ENCODE measurements at places on chromosomes 12 and 14. TPM values are rescaled to one million over a fixed set of nuclear protein-coding genes. Genes with fewer than 3 reads are reported as not detected.

IAPP gene
- total RNA-seq: 0.09 TPM

- DNase-seq: no peak
- H3K36me3 ChIP-seq: no peaks in the 10 kb centered on the region
- no peak overlapping the region for H3K4me3 ChIP-seq
- H3K4me1 ChIP-seq: peaks cover 16% of the 10 kb centered on the region
- no peak overlapping the region for H3K27ac ChIP-seq
Observed at GRCh38 chr12:24379433-24379832, 430.0 kb upstream of the SOX5 start.

DNA sequence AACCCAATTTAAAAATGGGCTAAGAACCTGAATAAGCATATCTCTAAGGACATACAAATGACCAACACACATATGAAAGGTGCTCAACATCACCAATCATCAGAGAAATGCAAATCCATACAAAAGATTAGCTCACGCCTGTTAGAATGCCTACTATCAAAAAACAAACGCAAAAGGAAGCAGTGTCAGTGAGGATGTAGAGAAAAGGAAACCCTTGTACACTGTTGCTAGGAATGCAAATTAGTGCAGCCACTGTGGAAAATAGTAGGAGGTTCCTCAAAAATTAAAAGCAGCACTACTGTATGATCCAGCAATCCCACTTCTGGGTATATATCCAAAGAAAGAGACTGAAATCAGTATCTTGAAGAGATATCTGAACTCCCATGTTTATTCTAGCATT, 133.0 kb downstream of the CPNE8 start:
- no peaks in the 10 kb centered on the region for H3K4me1 ChIP-seq
- no peak overlapping the region for H3K4me3 ChIP-seq
- no peak overlapping the region for H3K27ac ChIP-seq
- H3K36me3 ChIP-seq: no peaks in the 10 kb centered on the region

GRCh38 chr12:80472911-80473500, 29.0 kb downstream of the PTPRQ start:
- DNase-seq: peak; percentile 81
- no peaks in the 10 kb centered on the region for H3K36me3 ChIP-seq
- H3K4me1 ChIP-seq: peaks cover 4% of the 10 kb centered on the region

DNA sequence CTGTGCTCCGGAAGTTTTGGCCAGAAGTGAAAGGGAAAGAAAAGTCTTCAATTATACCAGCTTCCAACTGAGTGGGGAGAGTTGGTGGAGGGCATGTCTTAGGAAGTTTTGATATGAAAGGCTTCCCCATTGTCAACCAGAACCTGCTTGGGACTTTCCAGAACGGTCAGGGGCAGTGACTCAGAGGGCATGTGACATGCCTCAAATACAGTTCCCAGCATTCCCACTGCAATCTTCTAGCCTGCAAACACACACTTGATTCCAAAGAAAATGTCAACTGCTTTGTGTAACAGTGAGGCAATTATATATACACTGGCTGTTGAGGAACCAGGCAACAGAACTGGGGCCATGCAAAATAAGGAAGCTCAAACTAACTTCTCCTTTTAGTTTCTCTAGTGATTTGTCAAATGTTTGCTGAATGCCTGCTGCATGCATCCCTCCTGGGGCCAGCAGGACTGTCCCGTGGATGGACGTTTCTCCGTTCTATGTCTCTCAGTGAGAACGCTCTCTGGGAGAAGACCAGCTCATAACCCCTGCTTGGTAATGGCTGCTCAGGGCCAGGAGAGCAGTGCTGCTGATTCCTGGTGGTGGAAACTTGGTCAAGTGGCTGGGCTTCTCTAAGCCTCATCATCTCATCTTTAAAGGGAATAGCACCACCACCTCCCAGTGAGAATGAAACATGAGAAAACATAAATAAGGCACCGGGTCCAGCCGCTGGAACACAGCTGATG, 18.3 kb downstream of the SLC25A47 start:
- H3K27me3 ChIP-seq: no peaks in the 10 kb centered on the region
- DNase-seq: no peak
- H3K27ac ChIP-seq: no peak overlapping the region
- H3K36me3 ChIP-seq: no peaks in the 10 kb centered on the region
- H3K4me1 ChIP-seq: no peaks in the 10 kb centered on the region
- H3K4me3 ChIP-seq: no peak overlapping the region

DNA sequence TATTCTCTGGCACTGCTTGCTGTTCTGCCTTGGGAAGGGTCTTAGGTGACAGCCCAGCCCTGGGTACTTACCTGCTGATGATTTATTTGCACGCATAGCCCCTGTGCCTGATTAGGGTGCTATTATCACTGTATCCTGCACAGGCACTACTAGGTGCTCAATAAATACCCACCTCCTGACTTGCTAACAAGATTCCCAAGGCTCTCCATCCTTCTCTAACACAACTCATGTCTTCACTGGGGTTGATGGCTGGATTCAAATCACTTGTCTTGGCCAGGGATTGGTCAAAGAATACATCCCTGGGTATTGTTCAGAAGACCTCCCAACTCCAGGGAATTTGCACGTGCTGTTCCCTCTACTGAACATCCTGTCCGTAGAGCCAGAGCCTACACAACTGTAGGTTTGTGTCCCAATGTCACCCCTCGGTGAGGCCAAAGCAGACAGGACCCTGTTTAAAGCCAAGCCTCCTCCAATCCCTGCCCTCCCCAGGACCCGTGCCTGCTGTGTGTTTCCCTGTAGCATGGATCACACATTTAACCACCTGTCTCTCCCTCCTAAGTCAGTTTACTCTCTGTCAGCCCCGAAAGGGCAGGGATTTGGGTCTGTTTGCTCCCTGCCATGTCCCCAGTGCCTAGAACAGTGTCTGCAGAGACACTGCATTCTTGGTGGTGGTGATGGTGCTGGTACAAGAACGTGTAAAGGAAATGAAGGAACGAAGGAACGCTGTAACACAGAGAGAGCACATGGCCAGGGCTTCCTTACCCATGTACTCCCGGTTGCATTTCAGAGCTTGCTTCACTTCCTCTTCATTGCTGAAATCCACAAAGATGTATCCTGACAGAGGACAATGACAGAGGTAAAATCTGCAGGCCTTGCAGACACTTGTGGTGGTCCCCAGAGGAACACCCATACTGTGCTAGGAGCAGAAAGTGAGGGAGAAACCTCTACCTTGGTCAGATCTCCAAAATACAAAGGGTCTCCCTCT, 16.5 kb downstream of the RBM19 start:
- H3K27ac ChIP-seq: no peak overlapping the region
- no peak overlapping the region for H3K4me3 ChIP-seq
- no peaks in the 10 kb centered on the region for H3K4me1 ChIP-seq
- peaks cover 11% of the 10 kb centered on the region for H3K36me3 ChIP-seq

NTF3 gene
- 4.7 TPM for total RNA-seq

GRCh38 chr14:100899884-100900771, 3.4 kb downstream of the RTL1 start:
- peak; percentile 19 for DNase-seq
- no peak overlapping the region for H3K4me3 ChIP-seq
- H3K4me1 ChIP-seq: peaks cover 28% of the 10 kb centered on the region
- peaks cover 35% of the 10 kb centered on the region for H3K27me3 ChIP-seq
- no peaks in the 10 kb centered on the region for H3K36me3 ChIP-seq

DNA sequence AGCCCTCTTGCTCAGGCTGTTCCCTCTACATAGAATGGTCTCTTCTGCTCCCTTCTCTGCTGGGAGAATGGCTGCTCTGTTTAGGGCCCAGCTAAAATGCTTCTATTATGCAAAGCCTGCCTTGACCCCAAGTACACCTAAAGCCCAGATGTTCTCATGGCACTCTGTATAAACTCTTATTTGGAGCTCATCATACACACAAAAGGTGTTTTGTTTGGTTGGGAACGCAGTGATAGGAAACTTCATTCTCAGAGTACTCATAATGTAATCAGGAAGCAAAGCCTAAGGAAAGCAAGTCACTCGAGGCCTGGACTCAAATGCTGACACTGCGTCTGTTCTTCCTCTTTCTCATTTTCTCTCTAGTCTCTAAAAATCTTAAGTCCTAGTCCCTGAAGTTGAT, 38.2 kb upstream of the SYCP3 start:
- DNase-seq: no peak
- no peak overlapping the region for H3K4me3 ChIP-seq
- H3K27ac ChIP-seq: no peak overlapping the region
- H3K36me3 ChIP-seq: no peaks in the 10 kb centered on the region

- no peaks in the 10 kb centered on the region for H3K27me3 ChIP-seq
- H3K4me1 ChIP-seq: peaks cover 7% of the 10 kb centered on the region
- DNase-seq: peak; percentile 66
- H3K36me3 ChIP-seq: peaks cover 3% of the 10 kb centered on the region
Observed at GRCh38 chr12:132084621-132085290, 59.4 kb downstream of the DDX51 start.

DNA sequence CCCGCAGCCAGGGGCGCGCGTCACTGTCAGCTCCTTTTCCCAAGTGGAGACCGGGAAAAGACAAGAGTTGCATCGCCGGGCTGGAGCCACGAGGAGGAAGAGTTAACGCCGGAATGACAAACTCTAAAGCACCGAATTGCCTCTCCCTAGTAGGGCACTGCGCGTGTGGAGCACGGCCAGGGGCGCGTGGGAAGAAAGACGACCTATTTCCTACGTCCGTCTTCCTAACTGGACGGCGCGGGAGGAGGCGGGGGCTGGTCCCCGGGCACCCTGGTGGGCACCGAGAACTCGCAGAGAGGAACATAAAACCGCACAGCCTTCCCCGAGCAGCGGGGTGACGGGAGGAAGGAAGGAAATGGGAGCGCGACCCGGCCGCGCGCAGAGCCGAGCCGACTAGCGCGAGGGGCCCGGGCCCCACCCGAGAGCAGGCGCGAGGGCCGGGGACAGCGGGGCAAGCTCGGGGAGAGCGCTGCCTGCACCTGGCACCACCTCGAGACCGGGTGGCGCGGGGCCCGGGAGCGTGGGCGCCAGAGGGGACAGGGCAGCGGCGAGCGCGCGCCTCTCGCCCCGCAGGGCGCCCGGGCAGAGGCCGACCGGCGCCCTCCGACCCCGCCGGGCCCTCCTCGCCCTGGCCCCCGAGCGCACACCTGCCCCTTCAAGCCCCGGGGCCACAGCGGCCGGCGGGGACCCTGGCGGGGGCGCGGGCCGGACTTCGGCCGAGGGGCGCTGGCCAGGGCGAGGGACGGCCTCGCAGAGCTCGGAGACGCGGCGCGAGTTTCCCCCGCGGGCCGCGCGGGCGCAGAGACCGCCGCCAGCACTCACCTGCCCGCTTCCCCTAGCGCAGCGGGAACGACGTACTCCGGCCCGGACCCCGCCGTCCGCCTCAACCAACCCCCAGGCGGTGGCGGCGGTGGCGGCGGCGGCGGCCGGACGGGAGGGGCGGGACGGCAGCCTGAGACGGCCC, at the start of gene SETD3:
SETD3 (minus strand) TSS at position 954 of the 964 bp plus-strand sequence. CDS start 15,054 bp downstream, outside the sequence.
- H3K27ac ChIP-seq: peak within 1 kb of the TSS; percentile 97
- H3K36me3 ChIP-seq: no peaks in the 10 kb centered on the region
- peaks cover 20% of the 10 kb centered on the region for H3K4me1 ChIP-seq
- H3K4me3 ChIP-seq: peak within 1 kb of the TSS; percentile 80
- DNase-seq: peak; percentile 78
- no peaks in the 10 kb centered on the region for H3K27me3 ChIP-seq

GRCh38 chr12:121456551-121456950, 56.6 kb downstream of the RNF34 start:
- H3K36me3 ChIP-seq: no peaks in the 10 kb centered on the region
- H3K27me3 ChIP-seq: no peaks in the 10 kb centered on the region
- DNase-seq: no peak
- H3K4me1 ChIP-seq: peaks cover 11% of the 10 kb centered on the region
- no peak overlapping the region for H3K27ac ChIP-seq

- H3K27me3 ChIP-seq: no peaks in the 10 kb centered on the region
- H3K4me1 ChIP-seq: no peaks in the 10 kb centered on the region
- H3K27ac ChIP-seq: no peak overlapping the region
- no peaks in the 10 kb centered on the region for H3K36me3 ChIP-seq
Observed at GRCh38 chr14:42140001-42140400, 533.3 kb downstream of the LRFN5 start.

- no peaks in the 10 kb centered on the region for H3K27me3 ChIP-seq
- no peaks in the 10 kb centered on the region for H3K36me3 ChIP-seq
- no peak for DNase-seq
- H3K27ac ChIP-seq: no peak overlapping the region
- H3K4me3 ChIP-seq: no peak overlapping the region
Observed at GRCh38 chr14:72261068-72261467, 328.8 kb downstream of the RGS6 start.

Measured in cardiac muscle cell (in vitro differentiated cells and primary cell).